ENCODE measurements at places on chromosomes 2 and 18. TPM values are rescaled to one million over a fixed set of nuclear protein-coding genes. Genes with fewer than 3 reads are reported as not detected.

Gene HOXD11
- 0.32 TPM for total RNA-seq

Gene NEMP2
- total RNA-seq: 6.8 TPM

Gene TNFAIP6
- total RNA-seq: 4.4 TPM

Gene RSAD2
- 6.9 TPM for total RNA-seq

Gene RBBP8
- 16.0 TPM for total RNA-seq

Gene ABHD1
- 0.37 TPM for total RNA-seq

Gene FAP
- 54.8 TPM for total RNA-seq

Gene GPR45
- not detected for total RNA-seq

Gene PTPRN
- total RNA-seq: not detected

Gene KCNE4
- total RNA-seq: 21.2 TPM

Gene GBX2
- total RNA-seq: not detected

Gene RNF152
- 17.3 TPM for total RNA-seq

Gene MDH1B
- 0.57 TPM for total RNA-seq

Gene UPP2
- not detected for total RNA-seq

Gene CDH2
- 12.0 TPM for total RNA-seq

Gene CFAP65
- not detected for total RNA-seq

Gene MYOM1
- total RNA-seq: 42.1 TPM

Gene TSPYL6
- total RNA-seq: not detected

Gene KIAA2012
- total RNA-seq: not detected

Gene HNRNPLL
- total RNA-seq: 55.6 TPM

All from posterior vena cava (tissue), 2 donors.